ENCODE measurements at places on chromosomes 6 and 20.

- no peak for DNase-seq
These were observed 238.7 kb upstream of the SOX4 start for GRCh38 chr6:21354805-21355238.

- no peak for DNase-seq
These were observed 5.8 kb downstream of the C6orf132 start for GRCh38 chr6:42136508-42137193.

- DNase-seq: no peak
These were observed 97.4 kb downstream of the IYD start for GRCh38 chr6:150466196-150466595.

DNA sequence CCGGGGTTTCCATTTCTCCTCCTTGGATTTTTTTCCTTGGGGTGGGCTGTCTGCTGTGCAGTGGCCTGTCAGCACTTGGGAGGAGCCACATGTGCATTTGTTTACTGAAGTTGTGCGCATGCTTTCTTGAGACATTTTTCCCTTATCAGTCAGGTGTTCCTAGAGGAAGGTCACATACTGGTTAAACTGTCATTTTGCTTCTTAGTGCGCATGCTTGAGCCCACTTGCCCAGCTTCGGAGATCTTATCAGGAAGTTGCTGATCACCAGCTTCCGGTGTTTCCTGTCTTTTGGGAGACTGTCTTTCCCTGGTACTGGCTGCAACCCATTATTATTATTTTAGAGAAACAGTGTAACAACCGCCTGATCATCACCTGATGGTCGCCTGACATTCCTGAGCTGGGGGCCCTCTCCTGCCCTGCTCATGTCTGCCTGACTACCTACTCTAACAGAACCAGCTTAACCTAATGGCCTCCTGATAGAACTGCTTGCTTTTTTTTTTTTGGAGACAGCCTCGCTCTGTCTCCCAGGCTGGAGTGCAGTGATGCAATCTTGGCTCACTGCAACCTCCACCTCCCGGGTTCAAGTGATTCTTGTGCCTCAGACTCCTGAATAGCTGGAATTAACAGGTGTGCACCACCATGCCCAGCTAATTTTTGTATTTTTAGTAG, 378 bp upstream of the ERVFRD-1 start:
- no peak for DNase-seq

DNA sequence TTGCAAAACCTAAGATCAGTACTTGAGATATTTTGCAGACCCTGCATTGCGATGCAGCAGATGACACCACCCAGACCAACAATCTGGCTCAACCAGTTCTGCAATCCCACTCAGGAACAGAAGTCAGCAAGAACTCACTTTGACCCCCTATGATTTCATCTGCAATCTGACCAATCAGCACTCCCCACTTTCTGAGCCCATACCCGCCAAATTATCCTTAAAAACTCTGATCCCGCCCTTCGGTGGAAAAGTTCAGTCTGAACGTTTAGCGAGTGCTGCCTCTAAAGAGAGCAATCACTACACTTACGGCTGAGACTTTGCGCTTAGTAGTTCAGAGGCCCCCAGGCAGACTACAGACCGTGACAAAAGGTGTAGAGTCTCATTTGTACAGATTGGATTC, 17.3 kb upstream of the KIAA1586 start:
- no peak for DNase-seq

DNA sequence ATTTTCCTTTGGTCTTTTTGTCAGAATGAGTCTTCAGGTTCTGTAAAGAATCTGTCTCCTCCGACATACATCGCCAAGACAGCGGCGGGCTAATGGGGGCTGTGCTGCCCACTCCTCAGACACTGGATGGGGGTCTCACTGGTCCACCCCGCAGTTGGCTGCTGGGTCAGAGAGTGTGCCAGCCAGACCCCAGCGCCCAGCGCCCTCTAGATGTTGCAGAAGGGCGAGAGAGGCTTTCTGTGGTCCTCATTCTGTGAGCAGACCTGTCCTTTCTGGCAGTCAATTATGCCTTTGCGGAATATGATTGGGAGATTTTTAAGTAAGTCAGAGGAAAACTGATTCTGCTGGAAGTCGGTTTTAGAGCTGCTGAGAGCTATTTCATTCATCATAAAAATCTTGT, 7.8 kb upstream of the CCR6 start:
- no peak for DNase-seq

GRCh38 chr20:60210779-60211617, 252.8 kb downstream of the CDH26 start:
- no peak for DNase-seq
